ENCODE measurements at places on chromosomes 12 and 14. TPM values are rescaled to one million over a fixed set of nuclear protein-coding genes. Genes with fewer than 3 reads are reported as not detected.

GRCh38 chr12:66653796-66654195 is 25.1 kb downstream of the GRIP1 start:
- no peak for DNase-seq

DNA sequence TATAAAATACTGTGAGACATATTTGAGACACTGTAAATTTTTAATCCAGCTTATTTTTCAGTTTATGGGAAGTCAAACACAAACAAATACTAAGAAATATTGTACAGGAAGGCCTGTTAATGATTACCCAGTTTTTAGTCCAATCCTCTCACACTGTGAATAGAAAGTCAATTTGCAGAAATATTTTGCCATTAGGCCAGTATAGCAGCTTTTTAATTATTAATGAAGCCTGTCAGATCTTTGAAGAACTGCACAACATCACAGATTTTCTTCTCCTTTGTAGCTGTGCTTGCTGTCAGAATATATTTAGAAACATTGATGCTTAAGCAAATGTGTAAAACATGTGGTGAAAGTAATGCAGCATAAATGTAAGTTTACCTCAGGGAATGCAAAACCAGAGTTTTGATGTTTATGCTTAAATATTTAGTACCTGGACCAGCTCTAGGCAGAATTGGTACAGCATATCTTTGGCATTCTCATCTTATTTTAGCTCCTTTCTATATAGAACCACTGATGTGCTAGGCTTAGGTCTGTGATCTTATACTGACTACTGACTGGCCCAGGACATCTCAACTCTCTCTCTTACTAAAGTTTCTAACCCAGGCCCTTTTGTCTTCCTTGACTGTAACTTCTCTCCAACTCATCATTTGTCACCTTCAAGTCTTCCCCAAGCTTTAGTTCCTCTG is 230.8 kb upstream of the NAV3 start:
- no peak for DNase-seq

- DNase-seq: no peak
Measured at GRCh38 chr12:4288296-4289131, 15.0 kb downstream of the CCND2 start.

DNA sequence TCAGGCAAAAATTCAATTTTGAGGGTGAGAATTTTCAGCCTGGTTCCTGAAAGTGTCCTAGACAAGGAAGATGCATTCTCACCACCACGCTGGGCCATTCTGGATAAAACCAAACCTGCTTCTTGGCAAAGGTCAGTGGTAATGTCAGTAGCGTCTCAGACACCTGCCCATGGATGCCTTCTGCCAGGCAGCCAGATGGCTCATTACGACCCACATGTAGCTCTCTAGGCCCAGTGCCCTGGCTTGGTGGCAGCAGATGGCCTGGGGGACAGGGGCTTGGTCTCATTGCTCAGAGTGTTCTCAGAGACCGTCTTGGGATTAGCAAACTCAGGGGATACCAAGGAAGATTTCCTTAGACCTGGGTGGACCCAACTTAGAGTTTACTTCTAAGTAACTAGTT is 105.1 kb downstream of the ARF6 start:
- DNase-seq: no peak

DNA sequence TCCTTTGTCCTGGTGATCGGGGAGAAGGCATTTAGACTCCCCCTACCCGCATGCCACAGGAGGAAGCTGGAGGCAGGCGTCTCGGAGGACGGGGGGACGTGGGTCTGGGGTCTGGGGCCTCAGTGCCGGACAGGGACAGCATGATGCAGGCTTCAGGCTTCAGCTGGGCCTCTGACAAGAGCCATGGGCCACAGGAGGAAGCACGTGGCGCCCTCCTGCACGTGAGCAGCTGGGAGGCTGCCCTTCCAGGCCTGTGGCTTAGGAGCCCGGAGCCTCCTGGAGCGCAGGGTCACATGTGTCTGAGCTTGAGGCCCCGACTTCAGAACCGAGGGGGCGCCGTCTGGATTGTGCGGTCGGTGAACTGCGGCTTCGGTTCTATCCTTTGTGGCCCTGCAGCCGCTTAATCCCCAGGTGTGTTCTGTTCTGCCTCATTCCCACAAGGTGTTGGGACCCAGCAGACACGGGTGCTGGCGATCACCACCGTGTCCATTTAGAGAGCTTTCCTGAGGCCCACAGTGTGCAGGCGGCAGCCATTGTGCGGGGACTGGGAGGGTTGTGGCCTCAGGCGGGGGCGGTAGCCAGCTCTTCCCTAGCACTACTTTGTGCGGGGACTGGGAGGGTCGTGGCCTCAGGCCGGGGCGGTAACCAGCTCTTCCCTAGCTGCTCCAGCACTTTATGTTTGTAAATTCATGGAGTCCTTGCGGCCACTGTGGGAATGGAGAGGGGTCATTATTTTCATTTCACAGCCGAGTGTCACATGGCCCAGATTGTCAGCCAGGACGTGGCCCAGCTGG is 150.2 kb downstream of the ADGRD1 start:
- DNase-seq: no peak

GRCh38 chr14:40119321-40119720 is 687.1 kb upstream of the FBXO33 start:
- DNase-seq: no peak

DNA sequence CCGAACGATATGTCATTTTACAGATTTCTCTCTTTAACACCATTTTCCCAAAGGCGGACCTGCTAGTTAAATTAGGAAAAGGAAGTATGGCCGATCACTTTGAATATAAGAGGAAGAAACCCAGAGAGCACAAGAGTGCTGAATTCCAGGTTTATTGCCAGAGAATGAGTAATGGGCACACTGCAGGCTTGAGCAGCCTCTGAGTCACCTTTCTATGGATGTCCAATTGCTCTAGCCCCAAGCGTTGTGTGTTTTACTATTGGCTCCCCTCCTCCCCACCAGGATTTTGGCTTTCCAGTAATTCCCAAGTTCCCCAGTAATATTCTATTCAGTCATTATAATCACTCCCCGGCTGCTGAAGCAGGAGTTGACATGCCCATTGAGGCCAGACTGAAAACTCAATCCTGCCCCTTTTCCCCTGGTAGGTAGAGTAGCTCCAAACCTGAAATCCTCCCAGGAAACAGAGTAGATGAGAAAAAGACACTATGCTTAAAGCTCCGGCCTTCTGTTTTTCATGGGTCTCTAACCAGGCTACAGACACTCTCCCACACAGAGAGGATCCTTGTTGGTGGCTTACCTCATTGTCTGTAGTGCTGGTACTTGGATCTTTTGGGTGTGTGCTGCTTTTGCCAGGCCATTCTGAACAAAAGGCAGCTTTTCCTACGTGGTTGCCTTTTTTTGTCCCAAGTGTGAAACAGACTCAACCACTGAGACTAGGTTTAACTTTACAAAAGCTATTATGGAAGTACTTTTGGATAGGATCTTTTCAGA is 704.3 kb upstream of the FLRT2 start:
- no peak for DNase-seq

DNA sequence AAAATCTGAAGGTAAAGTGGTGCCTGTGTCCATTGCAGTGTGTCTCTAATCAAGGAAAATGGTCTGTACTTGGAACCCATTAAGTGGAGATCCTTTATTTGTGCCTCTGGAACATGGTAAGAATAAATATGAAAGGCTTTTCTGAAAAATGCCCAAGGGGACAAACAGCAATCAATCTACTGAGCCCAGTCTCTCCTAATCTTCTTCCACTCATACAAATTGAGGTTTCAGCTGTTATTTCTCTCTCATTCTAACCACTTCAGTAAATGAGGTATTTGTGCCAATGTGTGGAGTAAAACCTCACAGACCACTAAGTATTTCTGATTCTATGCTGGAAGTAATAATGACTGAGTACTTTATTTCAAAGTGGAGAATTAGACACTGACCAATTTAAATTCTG is 82.3 kb upstream of the ST8SIA1 start:
- DNase-seq: no peak

DNA sequence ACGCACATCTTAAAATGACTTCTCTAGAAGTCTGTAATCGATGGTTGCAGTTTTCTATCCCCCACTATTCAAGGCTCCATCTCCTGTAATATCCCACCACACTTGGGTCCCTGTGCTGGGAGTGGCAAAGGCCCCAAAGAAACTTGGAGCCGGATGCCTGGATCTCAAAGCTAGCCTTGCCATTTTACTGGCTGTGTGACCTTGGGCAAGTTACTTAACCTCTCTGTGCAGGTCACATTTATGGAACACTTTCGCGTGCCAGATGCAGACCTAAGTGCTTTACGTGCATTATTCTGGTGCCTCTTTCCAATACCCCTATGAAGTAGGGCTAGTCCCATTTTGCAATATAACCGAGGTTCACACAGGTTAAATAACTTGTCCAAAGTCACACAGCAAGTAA is 151.8 kb upstream of the PRMT8 start:
- DNase-seq: no peak

DNA sequence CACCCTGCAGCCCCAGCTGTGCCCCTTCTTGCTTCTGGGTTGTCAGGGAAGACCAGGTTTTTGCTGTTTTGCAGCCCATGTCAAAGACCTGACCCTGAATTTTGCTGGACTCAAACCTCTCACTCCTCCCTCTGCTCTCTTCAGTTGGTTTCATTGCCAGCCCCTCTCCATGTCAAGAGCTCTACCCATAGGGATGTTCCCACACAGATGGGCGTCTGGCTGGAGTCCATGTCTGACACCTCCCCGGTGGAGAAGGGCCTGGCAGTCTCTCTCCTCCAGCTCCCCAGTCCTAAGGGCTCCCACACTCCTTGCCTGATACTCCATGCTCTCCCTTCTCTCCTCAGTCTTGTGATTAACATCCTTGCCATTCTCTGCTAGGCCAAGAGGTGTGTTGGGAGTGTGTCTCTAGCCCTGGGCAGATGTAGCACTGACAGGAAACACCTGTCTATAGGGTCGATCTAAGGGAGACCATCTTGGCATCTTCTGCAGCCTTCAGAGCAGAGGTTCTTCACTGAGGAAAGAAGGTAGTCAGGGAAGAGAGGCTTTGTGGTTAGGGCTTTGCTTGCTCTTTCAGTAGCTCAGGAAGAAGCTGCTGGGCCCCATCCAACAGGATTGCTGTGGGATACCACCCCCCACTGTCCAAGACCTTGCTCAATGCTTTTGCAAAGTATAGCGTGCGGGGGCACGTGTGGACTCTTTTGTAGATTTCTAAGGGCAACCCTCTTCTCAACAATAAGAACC is 4.7 kb downstream of the ASIC1 start:
- DNase-seq: no peak

- DNase-seq: no peak
Measured at GRCh38 chr12:31275491-31275890, 50.5 kb downstream of the SINHCAF start.

DNA sequence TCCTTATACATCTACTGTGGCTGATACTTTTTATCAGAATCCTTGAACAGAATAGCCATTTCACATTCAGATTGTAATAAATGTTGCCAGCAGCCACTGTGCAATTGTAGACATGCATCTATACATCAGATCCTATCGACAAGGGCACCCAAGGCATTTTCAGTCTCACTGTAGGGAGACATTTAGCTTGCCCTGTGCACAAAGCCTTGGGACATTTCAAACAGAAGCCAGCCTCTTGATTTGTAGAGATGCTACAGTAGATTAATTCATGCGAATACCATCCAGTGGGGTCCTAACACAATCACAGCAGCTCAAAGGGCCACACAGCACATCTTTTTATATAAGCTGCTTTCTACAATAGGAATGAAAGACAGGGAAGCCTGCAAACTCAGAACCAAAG is 81.4 kb downstream of the SLC8A3 start:
- no peak for DNase-seq

Gene TAS2R10
- not detected for total RNA-seq

Gene TSHR
- 19.3 TPM for total RNA-seq

Gene HAL
- 0.57 TPM for total RNA-seq

Gene CLEC2D
- 219 TPM for total RNA-seq

Gene IGFBP6
- not detected for total RNA-seq

Gene SDR39U1
- total RNA-seq: 79.9 TPM

All from CD4-positive, CD25-positive, alpha-beta regulatory T cell (primary cell).